ENCODE measurements at places on chromosomes 3 and 15.

DNA sequence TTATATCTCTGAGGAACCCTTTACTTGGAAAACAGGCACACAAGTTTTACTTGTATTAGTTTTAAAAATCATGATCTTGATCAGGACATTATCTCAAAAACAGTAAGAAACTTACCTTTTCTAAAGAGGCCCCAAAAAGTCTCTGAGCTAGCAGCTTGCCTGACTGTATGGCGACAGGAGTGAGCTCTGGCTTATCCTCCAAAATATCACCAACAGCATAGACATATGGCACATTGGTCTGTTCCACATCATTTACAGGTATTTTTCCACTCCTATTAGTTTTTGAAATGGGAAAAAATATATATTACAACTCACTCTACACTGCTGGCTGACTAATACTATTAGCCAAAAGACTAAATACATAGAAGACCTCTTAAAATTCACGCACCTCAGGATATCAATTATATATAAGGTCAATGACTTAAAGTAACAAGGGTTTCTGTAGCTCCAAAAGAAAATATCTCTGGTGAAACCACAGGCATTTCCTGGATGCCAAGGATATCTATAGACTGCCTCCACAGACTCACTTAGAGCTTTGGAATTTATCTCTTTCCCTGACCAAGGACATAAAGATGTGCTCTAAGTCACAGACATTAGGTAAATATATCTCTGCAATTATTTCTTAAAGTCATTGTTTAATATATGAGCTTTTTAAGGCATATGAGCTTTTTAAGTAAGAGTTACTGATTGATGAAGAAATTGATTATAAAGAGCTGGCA lies 33.1 kb downstream of the TXNRD3 start:
- peaks cover 10% of the 10 kb centered on the region for H3K36me3 ChIP-seq
- H3K4me1 ChIP-seq = peaks cover 3% of the 10 kb centered on the region

GRCh38 chr3:127786353-127787070 lies 35.8 kb downstream of the MGLL start:
- no peak for DNase-seq
- H3K27ac ChIP-seq = no peak overlapping the region
- no peak overlapping the region for H3K4me3 ChIP-seq
- H3K36me3 ChIP-seq = no peaks in the 10 kb centered on the region

- H3K36me3 ChIP-seq = peaks cover 21% of the 10 kb centered on the region
- no peak overlapping the region for H3K4me3 ChIP-seq
- no peaks in the 10 kb centered on the region for H3K27me3 ChIP-seq
- DNase-seq = no peak
Measured at GRCh38 chr3:49530231-49530630, 24.0 kb upstream of the BSN start.

DNA sequence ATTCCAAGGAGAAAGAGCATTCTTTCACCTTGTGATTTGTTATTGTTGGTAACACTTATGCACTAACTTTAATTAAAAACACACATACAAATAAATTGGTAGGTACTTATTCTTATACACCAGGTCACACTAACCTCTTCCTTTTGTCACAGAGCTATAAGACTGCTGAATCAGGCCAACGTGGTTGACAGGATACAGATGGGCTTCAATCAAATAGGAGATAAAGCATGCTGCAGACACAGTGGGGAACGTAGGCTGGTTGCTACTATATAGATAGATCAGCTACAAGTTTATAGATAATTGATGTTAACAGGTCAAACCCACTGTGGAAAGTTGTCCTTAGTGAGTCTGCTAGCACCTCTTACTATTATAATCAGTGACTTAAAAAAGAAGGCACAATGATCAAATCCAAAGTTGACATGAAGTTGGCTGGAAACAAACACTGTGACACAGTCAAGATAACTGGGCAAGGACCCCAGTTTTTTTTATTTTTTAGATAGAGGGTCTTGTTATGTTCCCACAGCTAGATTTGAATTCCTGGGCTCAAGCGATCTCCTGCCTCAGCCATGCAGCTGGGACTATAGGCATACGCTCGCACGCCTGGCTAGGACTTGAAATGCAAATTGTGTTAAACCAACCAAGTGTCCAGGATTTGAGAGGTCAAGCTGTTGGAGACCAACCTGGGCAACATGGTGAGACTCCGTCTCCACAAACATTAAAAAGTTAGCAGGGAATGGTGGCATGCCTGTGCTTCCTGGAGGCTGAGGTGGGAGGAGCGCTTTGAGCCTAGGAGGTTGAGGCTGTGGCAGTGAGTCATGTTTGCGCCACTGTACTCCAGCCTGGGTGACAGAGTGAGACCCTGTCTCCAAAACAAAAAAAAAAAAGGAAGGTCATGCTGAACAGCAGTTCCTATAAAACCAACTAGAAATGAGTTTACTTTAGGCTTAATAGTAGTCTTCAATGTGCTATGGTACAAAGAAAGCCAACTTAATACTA lies 97.9 kb upstream of the MEX3B start:
- H3K36me3 ChIP-seq = peaks cover under 1% of the 10 kb centered on the region
- H3K4me3 ChIP-seq = no peak overlapping the region
- no peaks in the 10 kb centered on the region for H3K27me3 ChIP-seq
- no peak for DNase-seq

GRCh38 chr3:197026481-197026866 lies 3.1 kb downstream of the MELTF start:
- DNase-seq = no peak
- H3K27ac ChIP-seq = no peak overlapping the region

All from activated CD8-positive, alpha-beta T cell treated with anti-CD3 and anti-CD28 coated beads for 36 hours (primary cell).